Hippocampal formation (tissue), 2 donors: ENCODE measurements at places on chromosomes 3 and 15.

GRCh38 chr15:87817553-87817952, 439.0 kb downstream of the NTRK3 start:
- no peak for DNase-seq

- DNase-seq, result peak; percentile 39
Observed at GRCh38 chr3:9121366-9122001, 128.0 kb downstream of the SRGAP3 start.

DNA sequence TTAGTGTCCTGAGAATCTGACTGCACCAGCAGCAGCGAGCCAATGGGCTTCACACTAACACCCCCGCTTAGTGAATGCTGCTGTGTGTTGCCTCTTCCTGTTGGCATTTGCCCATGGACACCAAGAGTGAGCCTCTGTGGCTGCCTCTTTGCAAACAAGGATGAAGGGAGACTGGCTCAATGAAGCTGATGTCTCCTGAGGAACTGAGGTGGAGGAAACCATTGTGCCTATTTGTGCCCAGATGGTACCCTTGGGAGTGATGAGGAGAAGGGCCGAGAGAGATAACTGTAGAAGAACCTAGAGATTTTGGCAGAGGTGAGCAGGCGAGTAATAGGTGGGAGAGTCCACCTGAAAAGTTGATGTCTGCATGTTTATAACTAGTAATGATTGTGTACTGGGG, 51.2 kb downstream of the IL20RB start:
- DNase-seq, result peak; percentile 3

DNA sequence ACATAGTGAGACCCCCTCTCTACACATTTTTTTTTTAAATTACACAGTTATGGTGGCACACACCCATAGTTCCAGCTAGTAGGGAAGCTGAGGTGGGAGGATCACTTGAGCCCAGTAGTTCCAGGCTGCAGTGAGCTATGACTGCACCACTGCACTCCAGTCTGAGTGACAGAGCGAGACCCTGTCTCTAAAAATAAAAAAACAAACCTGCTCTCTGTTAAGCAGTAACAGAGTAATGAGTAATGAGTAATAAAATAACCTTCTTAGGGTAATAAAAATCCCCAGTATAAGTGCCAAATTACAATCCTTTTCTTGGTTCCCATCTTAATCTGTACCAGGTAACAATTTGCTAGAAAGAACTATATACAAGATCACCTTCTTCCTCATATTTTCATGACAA, 65.9 kb upstream of the PLXND1 start:
- DNase-seq, result no peak

- no peak for DNase-seq
Observed at GRCh38 chr3:99410789-99411311, 227.5 kb upstream of the COL8A1 start.

- DNase-seq, result no peak
Observed at GRCh38 chr15:31559786-31560185, 233.2 kb downstream of the KLF13 start.

DNA sequence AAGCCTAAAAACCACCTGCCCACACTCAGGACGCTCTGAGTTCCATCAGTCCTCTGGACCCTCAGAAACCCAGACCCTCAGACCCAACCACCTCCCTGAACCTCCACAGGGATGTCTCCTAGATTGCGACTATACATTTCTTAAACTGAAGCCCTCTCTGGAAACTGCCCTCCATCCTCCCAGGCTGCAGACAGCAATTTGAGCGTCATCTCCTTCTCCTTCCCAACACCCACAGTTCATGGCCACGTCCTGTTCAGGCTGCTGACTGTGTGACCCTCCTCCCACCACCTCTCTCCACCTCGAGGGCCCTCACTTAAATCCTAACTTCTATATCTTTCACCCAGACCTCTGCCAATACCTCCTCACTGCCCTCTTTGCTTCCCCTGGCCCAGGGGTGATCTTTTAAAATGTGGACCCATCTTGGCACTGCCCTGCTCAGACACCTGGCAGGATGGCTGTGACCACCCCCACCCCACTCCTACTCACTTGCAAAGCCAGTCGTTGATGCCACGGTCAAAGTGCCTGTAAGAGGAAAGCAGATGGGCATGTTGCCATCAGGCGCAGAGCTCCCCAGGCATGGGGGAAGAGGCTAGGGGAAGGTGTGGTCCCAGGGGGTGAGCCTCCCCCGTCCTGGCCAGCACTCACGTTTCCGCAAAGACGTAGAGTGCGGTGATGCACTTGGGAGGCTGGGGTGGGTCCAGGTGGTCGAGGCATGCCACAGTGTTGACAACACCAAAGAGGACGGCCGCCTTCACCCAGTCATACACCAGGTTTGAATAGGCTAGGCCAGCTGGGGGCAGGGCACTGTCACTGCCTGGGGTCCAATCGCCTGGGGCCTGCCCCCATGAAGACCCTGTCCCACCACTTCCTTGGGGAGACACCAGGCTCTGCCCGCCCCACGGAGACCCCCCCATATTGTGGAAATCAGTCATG, 6.0 kb downstream of the HHATL start:
- DNase-seq, result no peak

- DNase-seq, result no peak
Observed at GRCh38 chr3:14911651-14912050, 35.7 kb upstream of the NR2C2 start.

DNA sequence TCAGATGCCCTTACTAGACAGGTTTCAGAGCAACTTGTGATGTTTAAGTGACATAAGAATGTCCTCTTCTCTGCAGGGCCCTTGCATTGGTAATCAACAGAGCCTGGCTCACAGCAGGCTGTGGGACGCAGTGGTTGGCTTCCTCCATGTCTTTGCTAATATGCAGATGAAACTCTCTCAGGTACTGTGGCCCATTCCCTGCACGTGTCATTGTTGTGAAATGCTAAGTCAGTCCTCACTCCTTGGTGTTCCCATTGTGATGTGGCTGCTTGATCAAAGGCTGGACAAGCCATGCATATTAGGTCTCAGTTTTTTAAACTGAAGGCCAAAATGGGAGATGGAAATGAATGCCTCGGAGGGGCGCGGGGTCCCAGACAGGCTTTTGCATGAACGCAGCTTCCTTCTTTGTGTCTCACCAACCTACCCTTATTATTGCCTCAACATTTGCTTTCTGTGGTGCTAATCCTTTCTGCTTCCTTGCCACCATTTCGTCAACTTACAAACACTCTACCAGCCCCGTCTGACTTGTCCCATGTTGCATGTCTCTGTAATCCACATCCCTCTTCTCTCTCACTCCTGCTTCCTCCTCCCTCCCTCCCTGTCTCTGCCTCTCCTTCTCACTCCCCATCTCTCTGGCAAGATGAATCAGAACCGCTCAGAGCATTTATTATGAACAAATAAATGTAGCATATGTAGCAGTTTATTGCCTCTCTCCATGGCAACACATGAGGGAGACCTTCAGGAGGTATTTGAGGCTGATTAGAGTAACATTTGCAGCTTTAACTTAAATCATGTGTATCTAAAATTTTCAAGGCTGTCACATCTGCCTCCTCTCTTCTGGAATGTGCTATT, 133.2 kb upstream of the CHRM5 start:
- no peak for DNase-seq

- peak; percentile 34 for DNase-seq
Observed at GRCh38 chr3:156978481-156978961, 152.4 kb downstream of the LEKR1 start.

DNA sequence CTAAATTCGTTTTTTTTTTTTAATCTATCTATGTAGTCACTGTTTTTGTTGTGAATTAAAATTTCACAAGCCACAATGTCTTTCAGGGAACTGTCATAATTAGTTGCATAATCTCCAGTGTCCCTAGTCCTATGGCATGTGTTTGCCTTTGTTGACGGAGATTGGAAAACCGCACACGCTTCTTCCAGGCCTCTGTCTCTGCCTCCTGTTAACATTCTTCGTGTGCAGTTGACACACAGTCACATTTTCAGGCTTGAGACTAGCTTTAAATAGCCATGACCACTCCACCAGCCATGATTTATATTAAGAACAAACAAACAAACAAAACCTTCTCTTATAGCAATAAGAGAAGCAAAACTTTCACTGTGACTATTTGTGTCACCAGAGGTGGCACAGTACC, 139.8 kb downstream of the DUT start:
- no peak for DNase-seq

- DNase-seq, result no peak
Observed at GRCh38 chr3:57555306-57555705, 768 bp upstream of the PDE12 start.

DNA sequence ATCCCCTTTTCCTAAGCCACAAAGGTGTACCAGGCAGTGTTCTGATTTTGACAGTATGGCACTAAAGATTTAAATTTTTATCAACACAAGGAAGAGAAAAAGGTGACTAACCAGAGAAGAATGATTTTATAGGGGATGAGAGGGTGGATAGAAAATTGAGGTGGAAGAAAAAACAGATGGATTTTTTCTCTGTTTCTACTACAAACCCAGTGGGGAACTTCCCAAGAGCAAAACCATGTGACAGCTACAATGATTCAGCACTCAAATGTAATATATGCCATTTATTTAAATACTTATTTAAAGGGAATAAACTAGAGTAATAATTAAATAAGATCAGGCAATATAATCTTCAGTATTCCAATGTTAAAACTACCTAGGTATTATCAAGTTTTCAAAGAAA, 11.1 kb downstream of the DCUN1D1 start:
- DNase-seq, result no peak

DNA sequence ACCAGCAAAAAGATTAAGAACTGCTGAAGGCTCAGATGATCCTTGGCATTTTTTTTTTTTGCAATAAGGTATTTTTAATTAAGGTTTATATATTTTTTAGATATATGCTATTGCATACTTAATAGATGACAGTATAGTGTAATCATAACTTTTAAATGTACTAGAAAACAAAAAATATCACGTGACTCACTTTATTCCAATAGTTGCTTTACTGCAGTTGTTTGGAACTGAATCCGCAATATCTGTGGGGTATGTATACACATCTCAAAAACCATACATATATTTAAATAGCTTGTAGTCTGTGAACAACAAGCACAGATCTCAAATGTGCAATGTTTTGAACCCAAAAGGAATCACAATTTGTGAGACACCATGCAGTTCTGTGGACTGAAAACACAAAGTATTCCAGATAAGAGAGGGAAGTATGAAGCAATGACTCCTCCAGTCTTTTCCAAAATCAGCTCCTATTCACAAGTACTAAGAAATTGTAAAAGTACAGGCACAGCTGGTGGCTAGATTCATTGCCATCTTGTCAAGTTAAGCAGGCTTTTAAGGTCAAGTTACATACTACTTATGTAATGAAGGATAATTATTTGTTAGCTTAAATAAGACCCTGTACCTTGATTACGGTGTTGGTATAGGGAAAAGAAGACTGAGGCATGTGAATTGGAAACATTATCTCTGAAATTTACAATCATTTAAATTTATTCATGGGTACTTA, 331.1 kb downstream of the TBC1D5 start:
- no peak for DNase-seq

DNA sequence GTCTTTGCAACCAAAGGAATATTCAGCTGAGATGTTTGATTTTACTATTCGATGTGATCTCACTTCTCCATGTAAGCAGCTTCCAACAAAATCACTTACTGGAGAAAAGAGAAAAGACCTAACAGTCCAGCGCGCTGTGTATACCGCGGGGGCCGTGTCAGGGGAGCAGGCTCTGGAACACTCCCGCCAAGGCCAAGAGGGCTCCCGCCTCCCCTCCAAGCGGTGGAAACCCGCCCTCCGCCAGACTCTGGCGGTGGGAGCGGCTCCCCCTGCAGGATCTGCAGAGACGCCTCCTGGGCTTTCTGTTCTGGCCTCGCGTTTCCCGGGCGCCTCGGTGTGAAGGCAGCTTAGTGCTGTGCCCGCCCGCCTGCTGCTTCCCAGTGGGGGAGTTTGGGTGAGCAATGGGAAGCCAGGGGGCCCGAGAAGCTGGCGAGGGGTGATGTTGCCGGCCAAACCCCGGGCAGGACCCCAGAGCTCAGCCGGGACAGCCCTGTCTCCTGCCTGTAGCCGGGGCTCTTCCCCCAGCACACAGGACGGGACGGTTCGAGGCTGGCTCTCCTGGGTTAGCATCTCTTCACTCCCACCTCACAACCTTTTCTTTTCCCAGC, 36.3 kb downstream of the CHST14 start:
- peak; percentile 70 for DNase-seq
